Activated T-cell treated with anti-CD3 and anti-CD28 coated beads, Interleukin-2, amount 50 U/mL, for 24 hours (primary cell): ENCODE measurements at places on chromosomes 1 and 21.

GRCh38 chr1:2891923-2892448 is 90.5 kb upstream of the TTC34 start:
- no peak for DNase-seq

DNA sequence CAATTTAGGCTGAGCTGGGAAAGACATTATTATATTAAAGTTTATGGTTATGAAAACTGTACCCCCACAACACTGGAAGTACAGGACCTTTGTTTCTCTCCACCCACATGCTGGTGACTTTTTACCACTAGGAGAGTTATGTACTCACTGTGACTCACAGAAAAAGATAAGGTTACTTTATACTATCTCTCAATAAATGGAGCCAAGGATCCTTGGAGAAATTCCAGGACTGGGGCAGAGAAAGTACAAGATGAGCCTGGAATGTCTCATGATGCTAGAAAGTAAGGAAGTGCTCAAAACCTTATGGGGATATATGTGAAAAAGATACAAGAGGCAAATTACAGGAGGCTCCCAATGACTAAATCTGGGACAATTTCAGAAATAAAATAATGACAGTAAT is 63.9 kb upstream of the C1orf105 start:
- no peak for DNase-seq

- DNase-seq = no peak
These were observed 126.1 kb downstream of the TRABD2B start for GRCh38 chr1:47870946-47871676.

GRCh38 chr1:19496527-19496874 is 11.2 kb upstream of the CAPZB start:
- no peak for DNase-seq

DNA sequence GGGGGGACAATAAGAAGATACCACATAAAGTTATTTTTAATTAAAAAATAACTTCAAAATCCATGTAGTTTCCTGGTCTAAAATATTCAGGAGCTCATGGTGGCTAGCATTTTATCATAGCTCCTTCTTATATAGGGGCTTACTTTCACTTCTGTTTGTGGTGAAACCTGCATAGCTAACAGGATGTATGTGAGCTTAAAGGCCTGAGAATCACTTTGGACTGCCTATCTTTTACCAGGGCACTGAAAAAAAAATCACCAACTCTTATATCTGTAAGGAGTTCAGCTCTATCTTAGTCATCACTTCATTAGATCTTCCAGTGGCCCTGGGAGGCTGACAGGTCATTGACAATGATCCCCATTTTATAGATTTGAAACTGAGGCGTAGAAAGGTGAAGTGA is 21.3 kb downstream of the UROD start:
- no peak for DNase-seq

- DNase-seq = peak; percentile 84
These were observed 15.8 kb upstream of the TNFRSF8 start for GRCh38 chr1:12047120-12047876.

GRCh38 chr21:15355066-15355465 is 290.3 kb upstream of the NRIP1 start:
- DNase-seq = no peak
